ENCODE measurements at places on chromosomes 11 and 22.

DNA sequence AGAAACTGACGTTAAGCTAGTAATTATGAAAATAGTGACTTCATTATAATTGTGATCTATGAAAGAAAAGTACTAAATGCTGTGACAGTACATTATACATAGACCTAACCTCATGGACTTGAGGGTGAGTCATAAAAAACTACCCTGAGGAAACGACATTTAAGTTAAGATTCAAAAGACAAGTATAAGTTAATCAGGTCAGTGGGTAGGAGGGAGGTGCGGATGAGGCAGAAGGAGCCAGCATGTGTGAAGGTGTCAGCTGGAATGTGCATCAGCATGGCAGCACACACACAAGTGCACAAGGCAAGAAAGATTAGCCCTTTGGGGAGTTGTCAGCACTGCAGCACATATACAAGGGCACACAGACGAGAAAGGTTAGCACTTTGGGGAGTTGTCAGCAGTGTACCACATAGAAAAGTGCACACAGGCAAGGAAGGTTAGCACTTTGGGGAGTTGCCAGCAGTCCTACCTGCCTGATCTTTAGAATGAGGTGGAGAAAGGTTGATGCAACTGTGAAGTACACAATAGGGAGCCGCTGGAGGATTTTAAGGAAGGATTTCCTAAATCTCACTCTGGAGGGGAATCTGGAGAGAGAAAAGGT is 31.6 kb upstream of the CAVIN3 start:
- no peak for DNase-seq

- no peak for DNase-seq
Observed at GRCh38 chr11:34549271-34549670, 35.7 kb upstream of the ELF5 start.

DNA sequence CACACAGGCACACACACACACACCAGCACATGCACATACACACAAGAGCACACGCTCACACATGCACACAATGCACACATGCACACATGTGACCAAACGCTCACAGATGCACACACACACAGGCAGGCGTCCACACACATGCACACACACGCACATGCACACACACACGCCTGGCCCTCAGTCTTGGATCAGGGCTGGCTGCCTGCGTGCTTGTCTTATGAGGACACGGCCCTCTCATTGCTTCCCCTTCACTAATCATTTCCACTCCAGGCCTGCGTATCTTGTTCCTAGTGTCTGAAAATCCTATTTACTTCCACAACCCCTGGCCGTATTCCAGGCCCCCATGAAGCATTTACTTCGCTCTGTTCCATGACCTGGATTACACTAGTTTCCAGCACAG is 740.5 kb downstream of the BRD1 start:
- no peak for DNase-seq

DNA sequence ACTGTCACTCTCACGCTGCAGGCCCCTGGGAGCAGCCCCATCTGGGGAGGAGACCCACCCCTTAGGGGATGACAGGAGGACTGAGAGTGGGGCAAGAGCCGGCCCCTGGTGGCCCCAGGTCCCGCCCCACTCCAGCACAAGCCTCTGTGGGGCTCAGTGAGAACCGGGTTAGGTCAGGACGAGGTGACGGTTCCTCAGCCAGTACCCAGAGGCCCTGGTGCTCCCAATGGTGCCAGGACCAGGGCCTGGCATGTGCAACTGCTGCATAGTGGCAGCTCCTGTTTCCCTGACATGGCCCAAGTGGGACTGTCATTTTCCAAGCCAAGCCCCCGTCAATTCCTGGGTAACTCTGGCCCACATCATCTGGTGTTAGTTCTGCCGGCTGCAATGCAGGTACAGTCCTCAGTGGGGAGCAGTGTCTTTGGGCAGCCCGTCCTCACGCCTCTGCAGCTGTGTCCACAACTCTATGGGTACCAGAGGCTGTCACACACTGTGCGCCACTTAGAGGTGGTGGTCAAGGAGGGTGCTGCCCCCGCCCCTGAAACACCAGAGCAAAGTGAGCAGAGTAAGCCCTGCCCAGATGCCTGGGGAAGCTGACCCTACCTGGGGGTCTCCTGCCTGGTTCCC is 15.9 kb downstream of the CHID1 start:
- DNase-seq: no peak

- no peak for DNase-seq
Observed at GRCh38 chr11:8748317-8748716, 65.7 kb downstream of the RPL27A start.

DNA sequence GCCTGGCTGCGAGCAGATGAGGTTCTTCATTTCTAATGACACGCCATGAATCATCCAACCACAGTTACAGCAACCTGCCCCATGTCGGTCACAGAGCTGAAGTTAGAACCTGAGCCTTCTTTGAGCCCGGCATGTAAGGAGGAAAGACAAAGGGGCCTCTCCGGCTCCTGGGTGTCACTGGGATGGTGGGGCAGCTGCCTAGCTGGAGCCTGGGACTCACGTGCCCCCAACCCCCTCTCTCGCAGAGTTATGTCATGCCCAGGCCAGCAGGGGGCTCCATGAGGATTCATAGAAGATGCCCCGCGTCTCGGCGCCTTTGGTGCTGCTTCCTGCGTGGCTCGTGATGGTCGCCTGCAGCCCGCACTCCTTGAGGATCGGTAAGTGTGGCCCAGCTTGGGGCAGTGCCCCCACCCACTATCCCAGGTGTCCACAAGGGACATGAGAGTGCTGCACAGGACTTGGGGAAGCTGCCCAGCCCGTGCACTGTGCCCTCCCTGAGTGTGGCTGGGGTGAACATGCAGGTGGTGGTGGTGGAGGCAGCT is 148.5 kb downstream of the GRIK4 start:
- no peak for DNase-seq

DNA sequence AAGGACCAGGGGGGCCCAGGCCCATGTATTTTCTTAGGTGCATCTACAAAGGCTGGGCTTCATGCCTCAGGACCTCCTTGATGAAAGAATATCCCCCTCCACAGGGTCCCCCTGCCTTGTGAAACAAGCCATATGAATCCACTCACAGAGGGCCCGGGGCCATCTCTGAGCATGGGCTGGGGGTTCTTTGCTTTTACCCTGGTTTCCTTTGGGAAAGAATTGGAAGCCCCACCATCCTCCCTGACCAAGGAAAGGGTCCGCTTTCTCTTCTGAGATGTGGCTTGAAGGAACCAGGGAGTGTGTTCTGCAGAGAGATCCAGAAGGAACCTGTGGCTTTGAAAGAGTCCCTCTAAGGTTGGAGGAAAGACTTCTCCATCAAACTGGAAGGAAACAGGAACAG is 9.2 kb upstream of the ANO1 start:
- DNase-seq: no peak

DNA sequence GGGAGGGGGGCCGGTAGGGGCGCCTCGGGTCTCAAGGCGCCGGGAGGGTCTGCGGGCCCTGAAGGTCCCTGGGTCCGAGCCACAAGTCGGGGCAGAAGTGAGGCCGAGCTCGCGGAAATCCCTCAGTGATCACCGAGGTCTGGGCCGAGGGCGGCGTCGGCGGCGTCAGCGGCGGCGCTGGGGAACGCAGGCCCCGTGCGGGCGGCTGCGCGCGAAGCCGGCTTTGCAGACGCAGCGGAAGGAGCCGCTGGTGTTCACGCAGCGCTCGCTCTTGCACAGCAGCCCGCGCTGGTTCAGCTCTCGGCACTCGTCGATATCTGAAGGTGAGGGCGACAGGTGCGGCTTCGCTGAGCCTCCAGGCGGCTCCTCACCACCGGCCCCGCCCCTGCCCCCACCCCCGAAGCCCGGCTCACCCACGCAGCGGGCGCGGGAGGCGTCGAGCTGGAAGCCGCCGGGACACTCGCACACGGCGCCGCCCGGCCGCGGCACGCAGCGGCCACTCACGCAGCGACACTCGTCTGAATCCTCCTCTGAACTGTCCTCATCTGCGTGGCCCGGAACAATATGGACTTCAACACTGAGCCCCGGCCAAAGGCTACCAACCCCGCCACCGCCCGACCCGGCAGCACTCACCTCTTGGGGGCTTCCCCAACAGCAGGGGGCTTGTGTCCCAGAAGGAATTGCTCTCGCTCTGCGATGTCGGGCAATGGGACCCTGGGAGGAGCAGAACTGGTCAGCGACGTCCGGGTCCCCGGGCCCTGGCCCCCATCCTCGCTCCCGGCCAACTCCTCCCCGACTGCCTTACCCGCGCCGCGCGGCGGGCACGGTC is 14.2 kb downstream of the SCYL1 start:
- no peak for DNase-seq

DNA sequence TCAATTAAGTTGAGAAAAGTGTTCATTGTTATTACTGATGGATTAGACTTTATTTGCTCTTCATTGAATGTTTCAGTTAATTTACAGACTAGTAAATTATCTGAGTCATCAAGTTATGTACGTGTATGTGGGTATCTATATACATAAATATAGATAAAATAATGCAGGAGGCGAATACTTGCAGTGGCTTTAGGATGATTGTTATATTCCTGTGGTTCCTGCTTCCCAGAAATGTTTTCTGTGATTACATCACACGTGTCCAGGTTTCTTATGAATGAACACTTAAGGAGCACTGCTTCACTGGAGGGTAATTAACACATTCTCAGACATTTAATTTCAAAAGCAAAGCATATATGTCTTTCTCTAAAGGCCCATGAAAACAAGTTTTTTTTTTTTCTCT is 28.4 kb downstream of the YAP1 start:
- DNase-seq: no peak

GRCh38 chr11:29187215-29187614 is 829.6 kb downstream of the KCNA4 start:
- DNase-seq: no peak

GRCh38 chr22:46934746-46935491 is 172.5 kb downstream of the TBC1D22A start:
- DNase-seq: no peak

GRCh38 chr22:29758068-29758622 is 8.7 kb downstream of the ZMAT5 start:
- no peak for DNase-seq

DNA sequence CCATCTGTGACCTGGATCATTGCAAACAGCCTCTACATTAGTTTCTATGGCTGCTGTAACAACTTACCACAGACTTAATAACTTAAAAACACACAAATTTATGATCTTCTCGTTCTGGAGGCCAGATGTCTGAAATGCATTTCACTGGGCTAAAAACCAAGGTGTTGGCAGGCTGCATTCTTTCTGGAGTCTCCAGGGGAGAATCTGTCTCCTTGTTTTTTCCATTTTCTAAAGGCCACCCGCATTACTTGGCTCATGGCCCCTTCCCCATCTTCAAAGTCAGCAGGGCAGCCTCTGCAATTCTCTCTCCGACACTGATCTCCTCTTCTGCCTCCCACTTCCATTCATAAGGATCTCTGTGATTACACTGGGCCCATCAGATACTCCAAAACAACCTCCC is 11.6 kb downstream of the SCGB1A1 start:
- DNase-seq: no peak

GRCh38 chr11:86301742-86302091 is 323 bp upstream of the HIKESHI start:
- no peak for DNase-seq

- no peak for DNase-seq
Observed at GRCh38 chr11:76284161-76284560, 77.9 kb upstream of the WNT11 start.

- no peak for DNase-seq
Observed at GRCh38 chr11:97738751-97739150, 1282.0 kb upstream of the CNTN5 start.

DNA sequence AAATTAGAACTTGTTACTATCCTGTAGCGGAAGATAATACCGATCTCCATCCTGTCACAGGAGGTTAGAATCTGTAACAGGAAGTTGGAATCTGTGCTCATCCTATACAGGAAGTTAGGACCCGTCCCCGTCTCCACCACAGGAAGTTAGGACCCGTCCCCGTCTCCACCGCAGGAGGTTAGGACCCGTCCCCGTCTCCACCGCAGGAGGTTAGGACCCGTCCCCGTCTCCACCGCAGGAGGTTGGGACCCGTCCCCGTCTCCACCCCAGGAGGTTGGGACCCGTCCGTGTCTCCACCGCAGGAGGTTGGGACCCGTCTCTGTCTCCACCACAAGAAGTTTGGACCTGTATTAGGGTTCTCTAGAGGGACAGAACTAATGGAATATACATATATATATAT is 52.2 kb downstream of the FBLN1 start:
- no peak for DNase-seq

DNA sequence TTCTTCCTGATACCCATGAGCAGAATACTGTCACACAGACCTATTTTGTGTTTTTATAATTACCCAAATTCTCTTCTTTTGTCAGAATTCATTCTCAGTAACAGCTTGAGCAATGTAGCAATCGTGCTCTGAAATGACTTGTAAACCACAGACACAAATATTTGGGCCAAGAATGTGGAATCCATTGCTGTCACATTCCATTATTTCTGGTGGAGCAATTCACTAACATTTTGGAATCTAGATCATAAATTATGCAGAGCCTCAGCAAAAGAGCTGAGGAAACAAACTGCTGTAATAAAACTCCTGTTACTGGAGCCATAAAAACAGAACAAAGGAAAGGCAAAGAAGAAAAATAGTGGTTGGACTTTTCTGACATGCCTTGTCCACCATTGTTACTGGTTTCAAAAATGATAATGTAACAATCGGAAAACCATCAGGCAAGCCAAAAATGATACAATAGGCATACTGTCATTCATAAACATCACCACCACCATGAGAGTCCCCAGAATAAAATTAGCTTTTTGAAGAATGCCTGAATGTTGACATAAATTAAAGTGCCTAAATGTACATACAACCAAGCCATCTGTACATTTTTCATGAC is 223.4 kb upstream of the PITPNB start:
- no peak for DNase-seq

DNA sequence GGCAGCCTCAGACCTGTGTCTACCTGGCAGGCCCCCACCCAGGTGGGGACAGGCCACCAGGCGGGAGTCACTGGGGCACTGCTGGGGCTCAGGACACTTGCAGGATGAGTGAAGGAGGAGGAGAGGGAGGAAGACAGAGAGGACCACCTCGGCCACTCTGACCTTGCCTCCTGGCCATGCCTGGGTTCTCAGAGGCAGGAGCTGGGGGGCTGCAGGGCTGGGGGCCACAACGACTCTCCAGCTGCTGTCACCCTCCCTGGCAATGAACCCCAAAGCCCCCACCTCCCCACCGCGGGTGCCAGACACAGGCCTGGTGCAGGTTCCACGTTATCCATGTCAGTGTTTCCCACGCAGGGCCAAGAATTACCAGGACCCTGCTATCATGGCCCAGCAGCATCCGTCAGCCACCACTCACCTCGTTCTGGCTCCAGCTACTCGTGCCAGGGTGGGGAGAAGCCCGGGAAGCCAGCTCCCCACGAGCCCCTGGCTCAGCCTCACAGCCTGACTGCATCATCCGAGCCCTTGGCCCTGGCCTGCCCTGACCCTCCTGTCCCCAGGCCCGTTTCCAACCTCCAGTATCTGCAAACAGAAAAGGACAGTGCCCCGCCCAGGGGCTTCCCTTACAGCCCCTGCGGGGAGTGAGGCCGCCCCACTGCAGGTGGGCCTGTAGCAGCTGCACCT is 62.4 kb downstream of the BRD1 start:
- no peak for DNase-seq

GRCh38 chr11:100638648-100639047 is 48.4 kb upstream of the ARHGAP42 start:
- DNase-seq: no peak

- no peak for DNase-seq
Observed at GRCh38 chr11:130145311-130145812, 14.2 kb upstream of the ST14 start.

GRCh38 chr11:1390569-1391164 is 933 bp downstream of the BRSK2 start:
- no peak for DNase-seq

Data from activated gamma-delta T cell treated with Interleukin-2 at 50 U/mL for 16 hours (primary cell).